ENCODE measurements at places on chromosomes 3 and 15.

- peak; percentile 31 for DNase-seq
Observed at GRCh38 chr15:49438962-49439631, 16.1 kb downstream of the FGF7 start.

GRCh38 chr3:109977897-109978296 is 640.6 kb upstream of the DPPA4 start:
- DNase-seq: no peak

DNA sequence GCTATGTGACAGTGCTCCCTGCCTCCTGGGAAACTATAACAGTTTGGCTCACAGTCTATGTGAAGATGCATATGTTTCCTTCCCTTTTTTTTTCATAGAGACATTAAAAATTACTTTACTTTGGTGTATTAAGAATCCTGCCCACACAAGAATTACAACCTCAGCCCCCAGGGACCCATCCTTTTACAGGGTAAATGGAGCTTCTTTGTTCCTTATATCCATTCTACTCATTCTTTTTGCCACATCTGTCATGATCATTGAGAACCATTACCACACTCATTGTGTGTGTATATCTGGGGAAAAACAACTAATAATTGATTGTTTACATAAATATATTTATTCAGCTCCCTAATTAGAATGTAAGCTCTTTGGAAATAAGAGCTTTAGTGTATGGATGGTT is 157.4 kb downstream of the SSR3 start:
- no peak for DNase-seq

GRCh38 chr3:66394019-66394752 is 106.6 kb downstream of the LRIG1 start:
- DNase-seq: no peak

DNA sequence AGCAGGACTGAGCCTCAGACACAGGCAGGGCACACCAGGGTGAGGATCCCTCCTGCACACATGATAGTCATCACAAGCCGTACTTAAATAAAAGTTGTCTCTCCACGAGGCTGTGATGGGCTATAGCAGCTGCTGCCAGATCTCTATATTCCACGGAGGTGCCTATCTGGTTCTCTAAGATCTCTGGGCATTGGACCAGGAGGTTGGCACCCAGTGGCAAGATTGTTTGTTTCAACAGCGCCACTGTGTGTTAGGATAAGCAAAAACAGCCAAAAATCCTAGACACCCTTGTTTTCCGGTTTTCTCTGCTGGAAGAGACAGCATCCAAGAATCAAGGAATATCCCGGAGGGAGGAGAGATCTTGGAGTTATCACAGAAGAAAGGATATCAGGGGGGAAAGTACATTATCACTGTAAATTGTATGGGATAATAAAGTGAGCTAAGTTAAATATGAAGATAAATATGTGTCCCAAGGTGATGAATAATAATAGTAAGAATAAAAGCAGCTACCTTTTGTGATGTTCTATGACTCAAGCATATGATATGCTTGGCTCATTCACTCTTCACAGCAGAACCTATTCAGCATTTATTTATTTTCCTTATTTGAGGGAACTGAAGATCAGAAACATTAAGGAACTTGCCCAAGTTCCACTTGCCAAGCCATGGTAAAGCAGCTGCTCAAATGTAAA is 90.6 kb upstream of the AKAP13 start:
- peak; percentile 42 for DNase-seq

GRCh38 chr15:95247071-95247984 is 1016.0 kb downstream of the MCTP2 start:
- no peak for DNase-seq

- no peak for DNase-seq
Observed at GRCh38 chr3:79587150-79587549, 180.6 kb downstream of the ROBO1 start.

DNA sequence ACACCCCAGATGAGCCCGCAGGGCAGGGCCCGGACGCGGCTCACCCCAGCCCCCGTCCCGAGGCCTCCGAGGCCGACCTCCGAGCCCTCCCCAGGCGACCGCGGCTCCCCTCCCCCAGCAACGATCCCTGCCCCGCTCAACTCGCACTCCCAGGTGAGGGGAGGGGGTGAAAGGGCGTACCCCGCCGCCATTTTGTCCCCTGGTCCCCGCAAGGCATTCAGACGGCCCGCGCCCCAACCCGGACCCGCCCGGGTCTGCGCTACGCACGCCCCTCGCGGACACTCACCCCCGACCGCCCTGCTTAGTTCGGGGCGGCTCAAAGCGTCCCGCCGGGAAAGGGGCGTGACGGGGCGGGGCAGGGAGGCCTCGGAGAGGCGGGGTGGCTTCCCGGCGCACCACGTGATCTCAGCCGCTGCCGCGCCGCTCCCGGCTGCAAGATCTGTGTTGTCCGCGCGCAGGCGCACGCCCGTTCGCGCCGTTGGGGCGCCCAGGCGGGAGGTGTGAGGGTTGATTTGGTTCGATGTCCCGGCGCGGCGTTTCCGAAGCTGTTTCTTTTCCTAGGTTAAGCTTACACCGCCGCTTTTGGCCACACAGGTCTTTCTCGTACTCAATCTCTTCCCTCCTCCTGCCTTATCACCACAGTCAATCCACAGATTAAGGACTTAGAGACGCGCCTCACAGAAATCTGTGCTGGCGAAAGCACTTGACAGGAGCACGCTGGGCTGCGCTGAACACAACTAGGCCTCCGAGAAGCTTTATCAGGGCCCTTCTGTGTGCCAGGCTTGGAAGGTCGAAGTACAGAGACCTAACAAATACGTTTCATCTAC is at the start of gene SCAPER:
TSS of gene SCAPER (minus strand) at position 328 of the 827 bp plus-strand sequence. CDS start 21,523 bp downstream, outside the sequence.
- DNase-seq: peak; percentile 95

DNA sequence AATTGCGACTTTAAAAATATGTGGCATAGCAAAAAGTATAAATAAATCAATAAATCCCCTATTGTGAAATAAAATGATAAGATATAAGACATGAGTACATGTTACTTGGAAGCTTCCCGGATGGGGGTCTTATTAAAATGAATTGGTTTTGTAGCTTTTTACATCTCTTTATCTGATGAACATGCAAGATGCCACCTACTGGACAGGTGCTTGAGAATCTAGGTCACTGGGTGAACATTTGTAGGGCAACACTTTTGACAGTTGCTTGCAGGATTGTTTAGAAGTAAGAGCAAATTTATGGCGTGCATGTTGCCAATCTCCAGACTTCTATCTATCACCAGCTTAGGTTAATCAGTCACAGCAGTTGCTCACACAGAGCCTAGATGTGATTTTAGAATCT is 362.7 kb upstream of the SUCLG2 start:
- no peak for DNase-seq

DNA sequence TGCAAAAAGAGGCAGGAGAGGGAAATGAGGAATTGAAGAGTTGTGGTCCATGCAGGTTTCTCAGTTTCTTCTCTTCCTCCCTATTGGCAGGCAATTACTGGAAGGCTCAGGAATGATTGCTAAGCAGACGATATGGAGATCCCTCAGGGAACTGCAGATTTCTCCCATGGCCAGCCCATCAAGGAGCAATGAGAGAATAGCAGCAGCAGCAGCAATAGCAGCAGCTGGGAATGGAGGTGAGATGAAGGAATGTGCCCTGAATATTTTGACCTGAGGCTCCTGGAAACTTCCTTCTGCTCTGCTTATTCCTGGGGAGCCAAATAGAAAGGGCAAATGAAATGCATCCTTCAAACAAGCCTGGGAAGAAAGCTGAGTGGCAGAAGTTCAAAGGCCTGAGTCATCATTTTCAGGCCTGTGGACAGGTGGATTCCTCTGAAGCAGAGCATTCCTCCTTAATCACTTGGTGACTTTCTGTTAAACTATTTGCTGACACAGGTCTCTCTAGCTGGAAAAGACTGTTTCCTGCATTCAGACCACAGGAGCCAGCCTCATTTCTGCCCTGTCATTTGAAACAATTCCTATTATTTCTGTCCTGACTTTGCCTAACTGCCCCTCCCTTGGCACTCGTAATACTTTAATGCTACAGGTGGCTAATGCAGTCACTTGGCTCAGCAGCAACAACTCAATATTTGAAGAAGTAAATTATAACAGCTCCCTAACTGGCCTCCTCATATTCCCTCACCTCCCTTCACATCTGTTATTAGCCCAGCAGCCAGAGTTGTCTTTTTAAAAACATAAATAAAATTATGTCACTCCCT is 146.9 kb upstream of the GADL1 start:
- no peak for DNase-seq

Data from left ventricle myocardium inferior (tissue), 1 donor.